ENCODE measurements at places on chromosomes 7 and 10. TPM values are rescaled to one million over a fixed set of nuclear protein-coding genes. Genes with fewer than 3 reads are reported as not detected.
A peak's percentile ranks its signal among the peaks of the same experiment; 100 is the strongest.

DNA sequence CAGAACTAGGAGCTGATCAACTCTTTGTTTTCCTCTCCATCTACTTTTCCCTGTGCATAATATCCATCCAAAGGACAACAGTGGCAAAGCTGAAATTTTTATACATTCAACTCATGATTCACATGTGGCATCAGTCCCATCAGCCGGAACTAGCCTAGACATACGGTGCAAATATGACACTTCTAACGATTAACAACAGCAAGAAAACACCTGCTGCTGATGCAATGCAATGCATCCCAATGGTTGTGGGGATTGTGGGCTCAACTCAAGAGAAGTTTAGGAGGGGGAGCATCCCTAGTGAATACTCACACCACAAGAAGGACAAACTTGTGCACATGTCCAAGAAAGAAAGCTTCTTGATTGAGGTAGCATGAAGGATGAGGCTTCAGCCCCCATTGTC lies 20.5 kb upstream of the STK17A start:
- DNase-seq: no peak

DNA sequence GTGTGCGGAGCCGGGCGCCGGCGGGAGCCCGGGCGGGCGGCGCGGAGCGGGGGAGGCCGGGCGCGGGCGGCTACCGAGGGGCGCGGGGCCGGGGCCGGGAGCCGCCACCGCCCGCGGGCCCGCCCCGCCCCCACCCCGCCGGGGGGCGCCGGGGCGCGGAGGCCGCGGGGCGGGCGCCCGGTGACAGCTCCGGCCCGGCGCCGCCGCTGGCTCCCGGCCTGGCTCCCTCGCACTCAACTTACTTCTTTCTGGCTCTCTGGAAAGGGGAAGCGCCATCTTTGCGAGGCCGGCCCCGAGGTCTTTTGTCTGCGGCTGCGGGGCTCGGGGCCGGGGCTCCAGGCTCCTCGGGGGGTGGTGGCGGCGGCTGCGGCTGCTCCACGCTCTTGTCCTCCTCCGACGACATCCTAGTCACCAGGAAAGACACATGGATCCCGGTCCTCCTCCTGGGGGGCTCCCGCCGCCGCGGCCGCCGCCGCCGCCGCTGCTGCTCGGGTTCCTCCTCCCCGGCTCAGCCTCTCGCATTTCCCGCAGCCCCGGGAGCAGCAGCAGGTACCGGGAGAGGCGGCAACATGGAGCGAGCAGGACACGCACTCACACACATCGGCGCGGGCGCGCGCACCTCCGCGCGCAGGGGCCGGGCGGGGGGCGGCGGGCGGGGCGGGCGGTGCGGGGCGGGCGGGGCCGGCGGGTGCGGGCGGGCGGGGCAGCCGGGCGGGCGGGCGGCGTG lies at the start of gene KMT2C:
Gene KMT2C, minus strand, starts transcription at position 620 of the 727 bp plus-strand sequence. Its CDS starts 217 bp downstream, at position 403.
- DNase-seq: peak; percentile 57

- DNase-seq: no peak
These were observed 21.7 kb downstream of the RSU1 start for GRCh38 chr10:16795410-16796073.

DNA sequence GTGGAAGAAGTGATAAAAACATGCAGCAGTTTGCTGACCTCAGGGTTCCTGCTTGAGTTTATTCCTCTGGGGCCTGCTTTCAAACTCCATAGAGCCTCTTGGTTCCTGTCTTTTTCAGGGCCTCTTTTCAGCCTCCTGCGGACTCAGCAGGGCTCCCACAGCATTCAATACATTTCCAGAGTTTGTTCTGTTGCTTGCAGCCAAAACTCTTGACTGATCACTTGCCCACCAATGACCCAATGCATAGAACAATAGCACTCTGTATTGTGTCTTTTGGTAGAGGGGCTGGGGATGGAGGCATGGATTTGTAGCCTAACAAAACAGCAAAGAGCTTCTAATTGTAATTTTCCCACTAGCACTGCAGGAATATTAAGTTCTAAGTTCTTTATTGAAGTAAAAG lies 50.8 kb upstream of the CREB5 start:
- DNase-seq: no peak

GRCh38 chr10:74826142-74827044 lies at the start of gene KAT6B:
TSS of gene KAT6B (plus strand) at chr10:74826600. CDS start at chr10:74842858, 16,258 bp downstream.
- DNase-seq: peak; percentile 99

The PAX4 gene
- not detected for polyA plus RNA-seq

GRCh38 chr7:31192986-31193385 lies 140.9 kb downstream of the ADCYAP1R1 start:
- no peak for DNase-seq

DNA sequence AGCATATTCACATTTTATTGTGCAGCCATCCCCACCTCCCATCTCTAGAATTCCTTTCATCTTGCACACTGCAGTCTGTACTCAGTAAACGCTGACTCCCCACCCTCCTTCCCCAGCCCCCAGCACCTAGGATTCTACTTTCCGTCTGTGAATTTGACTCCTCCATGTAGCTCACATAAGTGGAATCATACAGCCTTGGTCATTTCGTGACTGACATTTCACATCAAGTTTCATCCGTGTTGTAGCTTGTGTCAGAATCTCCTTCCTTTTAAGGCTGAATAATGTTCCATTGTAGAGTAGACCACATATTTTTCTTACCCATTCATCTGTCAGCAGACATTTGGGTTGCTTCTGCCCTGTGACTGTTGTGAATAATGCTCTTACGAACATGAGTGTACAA lies 26.2 kb upstream of the TCERG1L start:
- no peak for DNase-seq

Measured in naive thymus-derived CD8-positive, alpha-beta T cell (primary cell).